ENCODE measurements at places on chromosomes 4 and X.

GRCh38 chrX:97858592-97858991 lies 974.9 kb downstream of the RPA4 start:
- DNase-seq, result no peak

DNA sequence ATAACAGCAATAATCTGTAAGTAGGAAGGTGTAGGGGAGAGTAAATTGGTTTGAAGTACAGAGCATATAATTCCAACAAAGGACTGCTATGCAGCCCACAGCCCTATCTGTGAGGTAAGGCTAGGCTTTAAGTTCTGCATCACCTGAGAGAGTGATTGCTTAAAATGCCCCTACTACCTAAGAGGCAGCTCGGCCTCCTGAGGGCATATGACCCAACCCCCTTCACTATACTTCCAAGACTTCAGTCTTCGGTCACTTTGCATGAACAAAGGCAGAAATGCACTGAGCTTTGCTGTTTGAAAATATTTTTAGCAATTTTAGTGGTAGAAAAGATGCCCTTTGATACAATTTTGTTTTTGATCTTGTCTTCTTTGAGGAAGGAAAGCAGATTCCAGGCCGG lies 4.9 kb upstream of the DDX3X start:
- DNase-seq, result no peak

DNA sequence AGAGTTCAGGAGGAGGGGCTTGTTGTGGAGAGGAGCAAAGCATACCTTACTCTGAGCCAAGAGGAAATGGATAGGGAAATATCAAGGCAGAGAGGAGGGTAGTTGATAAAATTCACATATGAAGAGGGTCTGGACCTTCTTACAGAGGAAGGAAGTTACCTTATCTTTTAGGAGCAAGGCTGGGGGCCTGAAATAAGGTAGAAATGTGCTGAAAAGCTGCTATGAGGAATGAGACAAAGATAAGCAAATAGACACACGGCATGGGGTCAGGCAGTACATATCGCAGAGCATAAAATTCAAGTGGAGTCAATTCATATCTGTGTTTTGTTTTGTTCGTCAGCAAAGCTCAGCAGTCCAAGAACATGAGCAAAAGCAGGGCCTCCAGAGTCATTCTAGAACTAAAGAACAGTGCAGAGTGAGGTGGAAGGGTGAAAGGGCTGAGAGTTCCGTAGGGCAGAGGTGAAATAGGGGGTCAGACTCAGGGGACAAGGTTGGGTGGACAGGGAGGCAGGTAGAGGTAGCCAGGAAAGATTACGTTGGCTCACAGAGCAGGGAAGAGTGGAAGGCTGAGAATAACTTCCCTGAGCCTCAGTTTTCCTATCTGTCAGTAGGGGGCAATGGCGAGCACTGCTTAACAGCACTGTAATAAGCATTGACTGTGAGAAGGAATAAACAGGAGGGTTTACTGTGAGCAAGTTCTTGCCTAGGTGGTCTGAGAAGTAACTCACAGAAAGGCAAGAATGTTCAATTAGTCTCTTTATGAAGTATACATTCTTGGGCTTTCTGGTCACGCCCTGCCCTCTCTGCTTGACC lies 9.2 kb downstream of the VSIG4 start:
- DNase-seq, result no peak

DNA sequence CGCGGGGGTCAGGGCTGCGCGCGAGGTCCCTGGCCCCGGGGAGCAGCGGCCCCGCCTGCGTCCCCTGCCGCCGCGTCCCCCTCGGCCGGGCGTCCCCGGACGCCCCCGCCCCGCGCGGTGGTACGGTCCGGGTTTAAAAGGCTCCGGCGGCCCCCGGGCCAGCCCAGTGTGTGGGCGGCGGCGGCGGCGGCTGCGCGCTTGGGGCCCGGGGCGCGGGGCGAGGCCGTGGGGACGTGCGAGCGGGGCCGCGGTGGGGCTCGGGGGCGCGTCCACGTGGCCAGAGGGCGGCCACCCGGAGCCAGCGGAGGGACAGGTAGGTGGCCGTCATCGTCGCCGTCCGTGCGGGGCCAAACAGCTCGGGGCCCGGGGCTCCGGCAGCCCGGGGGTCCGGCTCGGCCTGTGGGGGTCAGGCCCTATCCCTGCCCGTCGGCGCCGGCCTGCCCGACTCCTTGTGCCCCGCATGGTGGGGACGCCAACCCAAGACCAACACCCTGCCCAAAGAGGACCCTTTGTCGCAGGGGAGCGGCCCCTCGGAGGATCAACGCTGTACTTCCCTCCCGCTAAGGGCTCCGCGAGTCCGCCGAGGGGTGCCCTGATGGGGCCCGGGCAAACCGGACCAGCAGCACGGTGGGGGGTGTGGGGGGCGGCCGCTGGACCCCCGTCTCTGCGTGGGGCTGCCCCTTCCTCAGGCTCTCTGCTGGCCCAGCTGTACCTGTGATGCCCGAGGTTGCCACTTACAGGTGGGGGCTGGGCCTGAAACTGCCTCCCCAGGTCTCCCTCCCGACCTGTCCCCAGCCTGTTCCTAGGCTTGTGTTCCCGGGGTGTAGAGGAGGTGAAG lies at the start of gene PLXNA3:
Gene PLXNA3, plus strand, starts transcription at position 166 of the 838 bp plus-strand sequence. CDS start 1,903 bp downstream, outside the sequence.
- peak; percentile 63 for DNase-seq

- no peak for DNase-seq
Measured at GRCh38 chrX:13029887-13030771, 14.3 kb downstream of the FAM9C start.

- DNase-seq, result no peak
Measured at GRCh38 chrX:31200430-31200829, 128.6 kb upstream of the FTHL17 start.

- no peak for DNase-seq
Measured at GRCh38 chr4:40858962-40859361, 109.2 kb downstream of the NSUN7 start.

GRCh38 chrX:3532581-3533085 lies 180.8 kb downstream of the PRKX start:
- DNase-seq, result no peak

DNA sequence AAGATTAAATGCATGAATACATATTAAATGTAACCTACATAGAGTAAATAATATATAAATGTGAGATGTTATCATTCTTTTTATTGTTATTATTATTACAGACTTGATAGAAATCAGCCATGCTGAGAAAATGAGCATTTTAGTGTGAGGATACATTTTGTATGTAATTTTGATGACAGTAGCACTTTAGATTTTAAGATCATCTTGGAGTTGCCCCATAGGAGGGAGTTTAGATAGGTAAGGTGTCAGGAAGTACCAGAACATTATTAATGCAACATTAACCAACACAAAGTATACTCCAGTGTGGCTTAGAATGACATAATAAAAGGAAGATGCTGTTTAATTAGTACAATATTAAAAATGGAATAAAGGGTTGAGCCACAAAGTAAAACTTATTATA lies 8.4 kb downstream of the TMPRSS11A start:
- no peak for DNase-seq

- no peak for DNase-seq
Measured at GRCh38 chr4:113785781-113786180, 24.2 kb upstream of the CAMK2D start.

- no peak for DNase-seq
Measured at GRCh38 chrX:8453611-8454010, 11.0 kb upstream of the VCX3B start.

GRCh38 chr4:8703857-8704495 lies 111.4 kb downstream of the CPZ start:
- no peak for DNase-seq

DNA sequence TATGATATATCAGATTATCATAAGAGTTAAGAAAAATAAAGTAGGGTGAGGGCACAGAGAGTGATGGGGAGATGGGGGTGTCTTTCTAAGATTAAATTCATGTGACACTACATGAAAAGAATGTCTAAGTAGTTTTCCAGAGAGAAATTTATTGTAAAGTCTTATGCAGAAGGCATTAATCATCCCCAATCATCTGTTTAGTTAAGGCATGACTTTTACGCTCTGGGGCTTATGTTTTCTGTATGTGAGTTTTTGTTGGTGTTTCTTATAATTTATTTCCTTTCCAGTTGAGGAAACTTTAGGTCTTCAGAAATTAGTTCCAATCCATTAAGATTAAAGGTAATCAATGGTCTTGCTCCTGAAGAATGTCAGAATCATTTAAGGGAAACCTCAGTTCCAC lies 383.0 kb upstream of the GALNT7 start:
- no peak for DNase-seq

- no peak for DNase-seq
Measured at GRCh38 chr4:153528705-153529485, 62.7 kb downstream of the TMEM131L start.

DNA sequence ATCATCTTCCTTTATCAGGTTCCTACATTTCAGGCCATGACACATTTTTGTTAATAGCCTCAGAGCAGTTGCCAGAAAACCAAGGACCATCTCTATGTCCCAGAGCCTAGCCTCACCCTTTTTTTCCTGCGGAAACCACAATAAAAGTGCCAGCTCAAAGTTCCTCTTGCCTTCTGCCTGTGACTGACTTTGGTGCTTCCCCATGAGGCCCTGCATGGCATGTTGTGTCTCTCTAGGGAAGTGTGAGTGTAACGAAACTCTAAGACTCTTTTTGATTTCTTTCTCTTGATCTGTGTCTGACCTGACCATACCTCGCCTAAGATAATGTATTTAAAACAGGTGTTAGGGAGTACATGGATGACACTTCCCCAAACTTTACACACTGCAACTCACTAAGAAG lies 642.3 kb upstream of the BOD1L1 start:
- no peak for DNase-seq

DNA sequence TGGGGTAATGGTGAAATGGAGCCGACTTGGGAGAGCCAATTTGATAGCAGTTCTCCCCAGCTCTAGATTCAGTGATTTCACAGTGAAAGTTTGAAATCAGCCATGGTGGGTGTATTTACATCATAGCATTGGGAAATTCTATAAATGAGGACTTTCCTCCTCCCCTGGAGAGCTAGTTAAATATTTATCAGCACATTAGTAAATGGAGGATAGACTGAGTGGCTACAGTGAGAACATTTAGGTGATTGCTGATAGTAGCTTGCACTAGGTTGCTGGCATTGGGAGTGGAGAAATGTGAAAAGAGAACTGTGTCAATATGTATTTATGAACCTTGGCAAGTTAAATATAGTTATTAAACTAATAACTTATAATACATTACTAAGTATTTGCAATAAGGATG lies 347.3 kb downstream of the CCSER1 start:
- DNase-seq, result no peak

Measured in activated gamma-delta T cell treated with Interleukin-2 at 50 U/mL for 16 hours (primary cell).